ENCODE measurements at places on chromosomes 5 and 9.

DNA sequence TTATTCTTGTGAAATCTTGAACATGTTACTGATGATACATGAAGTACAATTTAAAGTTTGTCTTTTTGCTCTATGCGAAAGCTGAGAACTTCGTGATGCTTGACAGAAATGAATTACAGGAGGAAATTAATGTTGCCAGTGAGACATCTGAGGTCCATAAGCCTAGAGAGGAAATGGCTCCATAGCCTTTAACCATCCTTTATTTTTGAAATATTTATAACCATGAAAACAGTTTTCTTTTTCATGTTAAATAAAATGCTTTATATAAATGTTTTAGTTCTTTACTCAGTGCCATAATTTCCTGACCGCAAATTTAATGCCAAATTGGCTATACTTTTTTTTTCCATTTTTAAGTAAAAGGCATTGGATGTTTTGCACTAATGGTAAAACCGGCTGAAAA, 29.1 kb downstream of the F2RL2 start:
- no peak for DNase-seq

DNA sequence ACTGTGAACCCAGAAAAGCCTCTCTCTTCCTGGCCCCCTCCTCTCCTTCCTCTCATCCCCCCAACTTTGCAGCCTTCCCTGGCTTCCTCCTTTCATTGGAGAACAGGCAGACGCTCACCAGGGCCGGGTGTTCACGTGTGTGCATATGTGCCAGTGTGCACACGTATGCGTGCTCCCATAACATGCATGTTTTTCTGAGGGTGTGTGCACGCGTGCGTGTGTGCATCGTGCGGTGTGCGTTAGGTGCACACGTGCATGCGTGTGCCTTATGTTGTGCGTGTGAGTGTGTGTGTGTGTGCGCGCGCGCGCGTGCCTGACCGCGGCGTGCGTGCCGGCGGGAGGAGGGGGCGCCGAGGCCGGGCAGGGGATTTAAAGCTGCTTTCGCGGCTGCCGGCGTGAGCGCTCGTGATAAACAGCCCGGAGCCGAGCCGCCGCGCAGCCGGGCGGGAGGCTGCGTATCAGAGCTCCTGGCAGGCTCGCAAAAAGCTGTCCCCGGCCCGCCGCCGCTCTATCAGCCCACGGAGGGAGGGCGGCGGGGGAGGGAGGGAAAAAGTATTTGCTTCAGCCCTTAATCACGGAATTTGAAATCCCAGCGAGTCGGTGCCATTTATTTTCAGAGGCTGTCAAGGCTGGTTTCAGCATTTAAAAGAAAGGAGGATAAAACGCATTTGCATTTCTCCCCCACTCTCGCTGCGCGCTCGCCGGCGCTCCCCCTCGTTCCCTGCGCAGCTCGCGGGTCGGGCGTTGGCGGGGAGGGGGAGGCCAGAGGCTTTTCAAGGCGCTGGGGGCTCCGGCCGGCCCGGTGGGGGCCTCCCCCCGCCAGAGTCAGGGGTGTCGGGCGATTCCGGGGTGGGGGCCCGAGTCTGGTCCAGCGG, 183.9 kb downstream of the C9orf50 start:
- DNase-seq = peak; percentile 18

- DNase-seq = no peak
Observed at GRCh38 chr9:21836437-21837161, 34.2 kb downstream of the MTAP start.

DNA sequence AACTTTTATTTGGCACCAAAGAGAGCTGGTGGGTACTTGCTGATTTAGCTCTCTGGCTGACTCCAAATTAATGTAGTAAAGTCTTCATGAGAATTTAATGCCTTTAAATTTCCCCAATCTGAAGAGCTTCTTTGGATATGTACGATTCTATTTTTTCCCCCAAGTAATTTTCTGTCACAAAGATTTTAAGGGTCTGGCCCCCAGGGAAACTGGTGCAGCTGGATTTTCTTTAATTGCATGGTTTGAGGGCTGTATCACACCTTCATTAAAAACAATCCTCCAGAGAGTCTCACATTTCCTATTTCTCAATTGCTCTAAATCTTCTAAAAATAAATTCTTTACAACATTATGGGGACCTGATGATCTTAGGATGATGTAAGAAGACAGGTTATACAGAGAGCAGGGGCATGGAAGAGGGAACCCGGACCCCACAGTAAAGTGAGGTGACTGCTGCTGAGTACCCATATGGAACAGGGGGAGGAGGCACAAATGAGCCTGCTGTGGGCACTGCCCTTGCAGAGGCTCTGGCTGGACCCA, 158.9 kb downstream of the ENTREP1 start:
- no peak for DNase-seq

GRCh38 chr5:108884736-108885135, 137.0 kb downstream of the FER start:
- DNase-seq = no peak

DNA sequence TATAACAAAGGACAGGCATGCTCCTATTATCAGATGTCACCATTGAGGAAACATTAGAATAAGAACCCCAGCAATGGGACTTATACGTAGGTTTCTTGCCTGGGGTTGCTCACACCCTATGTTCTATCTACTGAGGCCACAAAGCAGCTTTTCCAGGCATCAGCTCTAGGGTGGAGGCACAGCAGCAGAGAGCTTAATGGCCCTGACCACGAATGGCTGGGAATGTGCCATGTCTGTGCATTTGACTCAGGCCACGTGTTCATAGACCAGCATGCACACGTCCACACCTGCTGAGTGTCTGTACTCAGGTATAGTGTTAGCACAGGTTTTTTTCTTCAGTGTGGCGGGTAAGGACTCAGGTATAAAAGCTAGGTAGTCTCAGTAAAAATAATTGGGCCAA, 129.4 kb downstream of the AOPEP start:
- DNase-seq = no peak

DNA sequence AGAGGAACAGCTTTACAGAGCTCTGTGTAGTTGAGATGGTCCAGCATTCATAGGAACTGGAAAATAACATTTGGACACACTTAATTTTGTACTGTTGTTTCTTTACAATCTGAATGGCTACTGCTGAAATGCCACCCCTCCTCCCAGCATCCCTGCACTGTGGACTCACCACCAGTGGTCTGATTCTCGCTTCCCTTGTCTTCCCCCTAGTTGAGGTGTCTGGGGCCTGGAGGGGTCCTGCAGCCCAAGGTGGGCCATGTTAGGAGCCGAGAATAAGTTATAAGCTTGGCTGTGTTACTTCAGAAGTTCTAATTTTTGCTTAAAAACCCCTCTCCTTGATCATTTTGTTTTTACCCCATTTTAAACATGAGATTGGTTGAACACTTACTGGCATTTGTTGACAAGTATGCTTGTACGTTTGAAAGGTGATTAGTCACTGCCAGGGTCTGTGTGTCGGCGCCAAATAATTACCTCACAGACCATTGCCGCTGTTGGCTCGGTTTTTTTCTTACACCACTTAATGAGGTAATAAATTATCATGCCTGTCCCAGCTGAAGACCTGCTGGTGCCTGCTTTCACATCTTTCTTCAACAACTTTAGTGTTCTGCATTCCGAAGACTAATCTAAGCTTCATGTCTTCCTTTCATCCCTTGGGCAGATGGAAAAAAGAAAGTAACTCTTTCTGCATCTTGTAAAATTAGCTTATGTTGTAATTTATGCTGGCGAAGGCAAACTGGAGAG, 65.8 kb downstream of the MCCC2 start:
- no peak for DNase-seq

DNA sequence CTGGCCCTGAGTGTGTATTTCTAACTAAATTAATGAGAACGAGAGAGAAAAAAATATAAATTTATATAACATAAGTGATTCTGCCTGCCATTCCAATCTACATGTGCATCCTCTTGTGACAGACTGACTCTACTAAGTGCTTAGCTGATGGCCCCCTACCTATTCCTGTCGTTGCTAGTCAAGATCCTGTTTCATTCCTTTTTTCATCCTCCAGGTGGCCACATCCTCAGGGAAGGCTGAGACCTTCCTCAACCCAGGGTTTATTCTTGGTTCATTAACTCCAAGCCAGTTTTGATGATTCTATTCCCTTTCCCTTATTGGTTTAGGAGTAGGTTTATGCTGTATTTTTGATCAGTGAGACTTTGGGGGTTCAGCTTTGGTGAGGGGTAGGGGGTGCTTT, 201.3 kb downstream of the C9orf152 start:
- DNase-seq = no peak

- DNase-seq = no peak
Observed at GRCh38 chr9:134623258-134624066, 18.1 kb upstream of the COL5A1 start.

DNA sequence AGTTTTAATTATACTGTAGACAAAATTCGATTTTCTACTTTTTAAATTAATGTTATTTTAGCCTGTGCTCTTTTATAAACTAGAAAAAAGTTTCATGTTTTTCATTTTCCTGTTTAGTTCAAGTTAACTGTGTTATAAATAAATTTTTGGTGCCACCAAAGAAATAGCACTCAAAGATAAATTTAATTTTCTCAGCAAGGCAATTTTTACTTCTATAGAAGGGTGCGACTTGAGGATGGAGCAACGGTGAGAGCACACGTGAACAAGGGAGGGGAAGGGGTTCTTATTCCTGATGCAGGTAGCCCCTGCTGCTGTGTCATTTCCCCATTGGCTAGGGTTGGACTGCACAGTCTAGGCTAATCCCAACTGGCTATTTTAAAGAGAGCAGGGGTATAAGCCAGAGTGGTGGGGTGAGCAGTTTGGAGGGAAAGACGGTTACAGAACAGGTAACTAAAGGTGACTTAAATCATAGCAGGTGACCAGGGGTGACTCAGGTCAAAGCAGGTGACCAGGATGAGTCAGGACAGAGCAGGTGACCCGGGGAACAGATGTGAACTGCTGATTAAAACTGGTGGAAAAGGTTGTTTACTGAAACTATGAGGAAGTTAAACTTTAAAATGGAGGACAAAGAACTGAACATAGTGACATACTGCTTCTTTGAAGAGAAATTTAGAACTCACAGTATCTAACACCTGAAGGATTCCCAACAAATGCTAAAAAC, 104.6 kb upstream of the GPBP1 start:
- no peak for DNase-seq

DNA sequence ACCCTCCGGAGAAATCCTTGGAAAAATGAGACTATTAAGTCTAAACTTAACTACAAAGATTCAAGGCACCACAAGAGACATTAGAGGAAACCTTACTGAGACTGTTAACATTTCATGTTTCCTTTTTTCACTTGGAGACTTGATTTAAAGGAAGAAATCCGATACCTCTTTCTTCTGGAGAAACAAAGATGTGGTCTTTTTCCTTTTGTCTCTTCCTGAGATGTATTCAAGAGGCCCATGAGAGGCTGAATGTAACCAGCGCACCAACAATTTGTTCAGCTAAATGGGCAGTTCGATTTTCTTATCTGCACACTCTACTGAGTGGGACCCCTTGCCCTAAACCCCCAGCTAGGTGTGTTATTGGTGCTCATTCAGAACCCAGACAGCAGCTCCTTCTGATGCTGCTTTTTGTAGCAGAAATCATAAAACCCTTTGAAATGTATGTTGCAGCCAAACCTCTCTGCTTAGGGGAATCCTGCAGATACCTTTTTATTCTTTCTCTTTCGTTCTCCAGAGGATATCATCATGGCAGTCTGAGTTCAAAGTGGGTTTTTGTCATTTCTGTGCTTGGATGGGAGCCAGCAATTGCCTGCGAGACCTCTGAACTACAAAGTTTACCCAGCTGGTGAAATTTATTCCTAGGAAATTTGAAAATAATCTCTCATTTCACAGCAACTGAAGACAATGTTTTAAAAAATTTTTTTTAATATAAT, 41.9 kb upstream of the ACTBL2 start:
- DNase-seq = no peak

GRCh38 chr5:612498-613424, 621 bp downstream of the CEP72 start:
- peak; percentile 4 for DNase-seq

DNA sequence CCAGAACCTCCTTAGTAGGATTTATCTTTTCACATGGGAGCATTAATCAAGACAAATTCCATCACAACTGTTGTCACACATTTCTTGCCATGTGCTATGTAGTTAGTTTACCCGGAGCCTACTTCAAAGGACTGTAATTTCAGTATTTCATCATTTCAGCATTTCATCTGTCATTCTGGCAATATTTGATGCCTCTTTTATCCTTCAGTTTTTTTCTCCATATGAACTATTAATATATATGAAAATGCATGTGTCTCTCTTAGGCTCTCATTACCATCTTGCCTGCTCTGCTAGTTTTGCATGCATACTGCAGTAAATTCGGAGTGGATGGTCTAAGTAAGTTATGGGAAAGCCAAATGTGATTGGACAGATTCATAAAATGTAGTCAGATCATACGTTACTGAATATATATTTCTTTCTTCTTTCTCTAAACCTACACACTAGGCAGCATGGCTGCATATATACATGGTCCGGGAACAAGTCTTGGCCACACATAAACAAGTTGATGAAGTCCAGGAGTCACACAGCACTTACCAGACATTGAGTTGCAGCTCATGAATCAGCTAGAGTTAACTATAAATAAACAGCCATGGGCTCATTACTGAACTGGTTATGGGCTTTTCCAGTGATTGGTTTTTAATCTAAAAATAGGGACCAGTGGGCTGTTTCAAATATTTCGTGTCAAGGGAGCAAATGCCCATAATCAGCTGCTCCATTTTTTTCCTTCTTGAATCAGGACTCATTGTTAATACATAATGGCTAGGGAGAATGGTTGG, 46.6 kb downstream of the SPATA31D1 start:
- no peak for DNase-seq

- no peak for DNase-seq
Observed at GRCh38 chr5:21398511-21398910, 1410.5 kb upstream of the CDH18 start.

GRCh38 chr9:14348123-14348372, 34.1 kb upstream of the NFIB start:
- DNase-seq = no peak

DNA sequence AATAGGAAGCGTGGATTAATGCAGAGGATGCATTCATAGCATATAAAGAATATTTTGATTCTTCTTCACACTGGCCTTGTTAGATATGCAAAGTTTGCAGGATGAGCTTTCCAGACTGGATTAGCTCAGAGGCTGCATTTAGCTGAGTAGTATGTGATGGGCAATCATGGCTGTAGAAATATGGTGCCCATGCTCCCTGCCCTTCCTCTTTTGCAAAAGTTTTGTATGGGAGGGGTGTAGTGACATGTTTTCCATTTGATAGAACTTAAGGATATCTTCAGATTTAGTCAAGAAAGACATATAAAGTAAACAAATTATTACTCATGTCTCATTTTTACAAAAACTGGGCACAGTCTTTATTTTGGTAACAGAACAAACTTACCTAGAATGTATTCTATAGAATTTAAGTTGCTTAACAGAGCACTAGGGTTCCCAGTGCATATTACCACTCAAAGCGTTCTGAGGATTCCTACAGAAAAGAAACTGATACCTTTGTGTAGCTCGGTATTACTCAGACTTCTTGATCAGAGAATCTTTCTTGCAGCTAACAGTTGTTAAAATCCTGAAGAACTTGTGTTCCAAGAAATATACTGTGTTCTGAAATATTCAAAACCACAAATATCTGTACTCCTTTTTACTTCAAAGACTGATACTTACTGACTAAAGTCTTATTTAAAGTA, 9.8 kb downstream of the GTF3C4 start:
- no peak for DNase-seq

DNA sequence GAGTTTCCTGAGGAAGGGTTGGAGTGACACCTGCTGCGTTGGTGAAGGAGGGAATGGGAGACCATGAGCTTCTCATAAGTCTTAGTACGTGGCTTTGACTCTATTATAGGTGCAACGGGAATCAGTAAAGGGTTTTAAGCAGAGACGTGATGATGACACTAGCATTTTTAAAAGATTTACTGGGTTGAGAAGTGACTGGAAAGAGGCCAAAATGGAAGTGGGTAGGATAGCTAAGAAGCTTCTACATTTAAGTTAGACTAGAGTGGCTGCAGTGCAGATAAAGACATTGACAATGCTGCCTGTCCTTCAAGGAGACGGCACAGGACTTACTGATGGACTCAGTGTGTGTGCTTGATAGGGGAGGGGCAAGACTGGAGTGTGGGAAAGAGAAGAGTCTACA, 6.2 kb downstream of the GAPT start:
- DNase-seq = no peak

All from CD4-positive, alpha-beta T cell treated with Interleukin-15 for 4 hours (primary cell).